ENCODE measurements at places on chromosomes 5 and 9. TPM values are rescaled to one million over a fixed set of nuclear protein-coding genes. Genes with fewer than 3 reads are reported as not detected.

DNA sequence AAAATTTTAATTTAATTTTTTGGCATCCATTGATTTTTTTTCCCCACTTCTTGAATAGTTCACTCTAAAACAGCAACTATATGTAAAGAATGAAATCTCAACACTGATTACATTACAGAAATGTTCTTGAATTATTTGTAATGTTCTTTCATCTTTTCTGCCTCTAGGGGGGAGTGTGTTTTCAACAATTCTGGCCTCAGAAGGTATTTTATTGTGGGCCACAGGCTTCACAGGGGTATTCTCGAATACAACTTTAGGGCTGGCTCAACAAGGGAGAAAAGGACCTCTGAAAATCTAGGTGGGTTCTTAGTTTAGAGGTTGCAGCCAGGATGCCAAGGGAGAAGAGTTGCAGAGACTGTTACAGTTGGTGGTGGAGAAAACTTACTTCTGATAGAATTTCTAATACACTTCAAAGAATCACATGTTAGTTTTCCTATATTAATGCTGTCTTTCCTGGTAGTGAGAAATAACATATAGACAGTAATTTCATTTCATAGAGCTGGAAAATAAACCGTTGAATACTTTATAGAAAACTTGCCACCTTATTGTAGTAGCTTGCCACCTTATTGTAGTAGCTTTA, 3.6 kb upstream of the NPR3 start:
- DNase-seq = no peak

- DNase-seq = no peak
These were observed 48.2 kb downstream of the ERMP1 start for GRCh38 chr9:5784526-5785315.

DNA sequence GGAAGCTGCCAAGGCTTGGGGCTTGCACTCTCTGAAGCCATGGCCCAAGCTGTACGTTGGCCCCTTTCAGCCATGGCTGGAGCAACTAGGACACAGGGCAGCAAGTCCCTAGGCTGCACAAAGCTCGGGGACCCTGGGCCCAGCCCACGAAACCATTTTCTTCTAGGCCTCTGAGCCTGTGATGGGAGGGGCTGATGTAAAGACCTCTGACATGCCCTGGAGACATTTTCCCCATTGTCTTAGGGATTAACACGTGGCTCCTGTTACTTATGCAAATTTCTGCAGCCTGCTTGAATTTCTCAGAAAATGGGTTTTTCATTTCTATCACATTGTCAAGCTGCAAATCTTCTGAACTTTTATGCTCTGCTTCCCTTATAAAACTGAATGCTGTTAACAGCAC, 83.0 kb upstream of the DAP start:
- DNase-seq = no peak

DNA sequence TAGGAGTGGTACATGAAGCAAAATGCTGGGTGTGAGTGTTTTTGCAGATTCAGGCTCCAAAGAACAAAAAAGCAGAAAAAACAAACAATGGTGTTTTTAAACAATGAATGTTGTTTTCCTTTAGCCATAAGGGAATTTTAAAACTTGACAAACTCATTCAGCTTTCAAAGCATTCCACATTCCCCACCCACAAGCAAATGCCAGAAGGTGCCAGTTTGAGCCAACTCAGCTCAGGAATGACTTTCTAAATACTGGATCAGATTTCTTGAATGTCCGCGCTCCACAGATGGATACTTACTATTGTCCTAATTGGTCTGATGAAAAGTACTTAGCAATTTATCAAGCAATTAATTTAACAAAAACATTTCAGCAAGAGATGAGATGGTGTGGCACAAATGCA, 12.9 kb upstream of the MOB3B start:
- DNase-seq = no peak

- no peak for DNase-seq
These were observed 145.3 kb downstream of the PLK2 start for GRCh38 chr5:58314356-58315210.

DNA sequence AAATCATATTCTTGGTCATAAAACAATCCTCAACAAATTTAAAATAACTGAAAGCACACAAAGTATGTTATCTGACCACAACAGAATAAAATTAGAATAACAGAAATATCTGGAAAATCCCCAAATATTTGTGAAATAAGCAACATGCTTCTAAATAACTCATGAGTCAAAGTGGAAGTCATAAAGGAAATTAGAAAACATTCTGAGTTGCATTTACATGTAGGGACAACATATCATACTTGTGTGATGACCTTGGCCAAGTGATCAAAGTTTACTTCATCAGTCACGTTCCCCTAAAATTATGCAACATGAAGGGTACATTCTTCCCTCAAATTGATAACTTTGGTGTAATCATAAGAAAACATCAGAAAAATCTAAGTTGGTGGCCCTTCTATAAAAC, 64.7 kb downstream of the CSF2 start:
- no peak for DNase-seq

- DNase-seq = no peak
These were observed 82.7 kb upstream of the CTSL start for GRCh38 chr9:87643107-87643650.

DNA sequence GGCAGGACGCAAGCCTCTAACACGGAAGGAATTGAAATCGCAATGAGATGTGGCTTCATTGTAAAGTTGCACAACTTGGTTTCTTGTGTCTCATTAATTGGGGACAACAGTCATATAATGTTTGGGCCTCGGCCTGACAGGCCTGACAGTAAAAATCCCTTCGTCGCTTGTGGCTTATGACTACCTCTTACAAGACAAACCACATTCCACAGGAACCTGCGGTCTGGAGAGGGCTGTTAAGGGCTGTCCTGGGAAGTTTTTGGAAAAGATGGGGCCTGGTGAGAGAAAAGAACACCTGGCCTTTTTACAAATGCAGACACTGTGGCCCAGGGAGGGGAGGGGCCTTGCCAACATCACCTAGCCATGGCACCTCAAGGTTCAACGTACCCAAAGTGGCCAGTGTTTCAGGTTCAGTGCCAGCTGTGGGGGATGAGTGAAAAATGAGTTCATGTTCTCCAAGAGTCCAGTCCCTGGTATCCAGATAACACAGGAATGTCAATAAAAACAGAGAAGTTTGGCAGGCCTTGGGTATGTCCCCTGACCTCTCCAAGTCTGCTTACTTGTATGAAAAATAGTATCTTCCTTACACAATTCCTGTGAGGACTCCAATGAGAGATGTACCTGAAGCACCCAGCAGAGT, 22.2 kb downstream of the SHB start:
- no peak for DNase-seq

DNA sequence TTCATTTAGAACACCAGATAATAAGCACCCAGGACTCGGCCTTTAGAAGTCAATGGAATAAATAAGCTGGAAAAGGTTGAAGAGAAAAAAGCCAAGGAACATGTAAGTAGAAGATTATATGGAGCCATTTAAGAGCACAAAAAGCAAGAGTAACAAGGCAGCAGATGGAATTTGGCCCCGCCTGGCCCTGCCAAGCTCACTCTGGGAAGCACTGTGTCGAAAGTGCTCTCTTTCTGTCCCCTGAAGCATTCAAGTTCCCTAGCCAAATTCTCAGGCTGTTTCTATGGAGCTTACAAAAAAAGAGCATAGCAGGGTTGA, 73.0 kb upstream of the GPR151 start:
- DNase-seq = no peak

DNA sequence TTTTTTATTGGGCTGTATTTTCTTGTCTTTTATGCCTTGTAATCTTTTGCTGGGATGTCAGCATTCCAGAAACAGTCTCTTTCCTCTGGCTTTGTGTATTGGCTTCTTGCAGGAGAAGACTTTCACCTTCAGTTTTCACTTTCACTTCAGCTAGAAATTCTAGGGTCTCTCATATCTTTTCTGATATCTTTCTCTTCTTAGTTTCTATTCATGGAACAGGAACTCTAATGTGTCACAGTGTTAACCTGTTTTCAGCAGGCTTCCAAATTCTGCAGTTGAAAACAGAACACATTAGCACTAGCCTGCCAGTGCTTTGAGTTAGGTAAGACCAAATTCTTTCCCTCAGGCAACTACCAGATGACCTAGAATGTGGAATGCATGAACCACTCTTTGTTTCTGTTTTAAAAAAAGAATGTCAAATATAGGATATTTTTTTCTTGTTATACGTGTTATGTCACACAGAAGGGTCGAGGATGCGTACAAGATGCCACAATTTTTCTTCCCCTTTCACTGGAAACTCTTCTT, 164.7 kb downstream of the TUSC1 start:
- no peak for DNase-seq

DNA sequence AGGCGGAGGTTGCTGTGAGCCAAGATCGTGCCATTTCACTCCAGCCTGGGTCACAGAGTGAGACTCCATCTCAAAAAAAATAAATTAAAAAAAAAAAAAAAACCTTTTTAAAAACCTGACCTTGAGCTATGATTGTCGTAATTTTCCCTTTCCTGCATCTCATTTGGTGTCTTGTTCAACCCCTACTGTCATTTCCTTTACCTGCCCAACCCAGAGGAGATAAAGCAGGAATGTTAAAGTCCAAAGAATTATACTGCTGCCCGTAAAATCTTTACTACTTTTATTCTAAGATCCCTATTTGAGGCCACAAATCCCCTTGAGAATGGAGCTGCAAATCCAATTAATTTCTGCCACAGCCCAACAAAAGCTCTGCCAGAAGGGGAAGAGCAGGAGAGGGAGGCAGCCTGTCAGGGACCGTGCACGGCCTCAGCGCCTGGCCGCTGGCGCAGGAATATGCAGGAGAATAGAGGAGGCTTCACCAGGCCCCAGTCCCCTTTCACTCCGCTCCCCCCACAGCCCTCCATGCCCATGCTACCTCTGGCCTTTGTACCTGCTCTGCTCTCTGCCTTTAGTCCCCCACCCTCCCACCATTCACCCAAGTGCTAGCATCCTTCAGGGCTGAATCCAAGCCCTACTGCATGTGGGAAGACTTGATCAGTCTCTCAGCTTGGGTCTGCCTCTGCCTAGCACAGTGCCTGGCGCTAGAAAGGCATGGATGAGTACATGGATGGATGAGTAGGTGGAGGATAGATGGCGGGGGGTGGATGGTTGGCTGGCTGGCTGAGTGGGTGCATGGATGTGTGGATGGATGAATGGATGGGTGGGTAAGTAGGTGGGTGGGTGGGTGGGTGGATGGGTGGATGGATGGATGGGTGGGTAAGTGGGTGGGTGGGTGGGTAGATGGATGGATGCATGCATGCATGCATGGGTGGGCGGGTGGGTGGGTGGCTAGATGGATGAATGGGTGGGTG, 99.8 kb upstream of the SARDH start:
- no peak for DNase-seq

GRCh38 chr5:143001764-143002351, 231.7 kb downstream of the ARHGAP26 start:
- no peak for DNase-seq

DNA sequence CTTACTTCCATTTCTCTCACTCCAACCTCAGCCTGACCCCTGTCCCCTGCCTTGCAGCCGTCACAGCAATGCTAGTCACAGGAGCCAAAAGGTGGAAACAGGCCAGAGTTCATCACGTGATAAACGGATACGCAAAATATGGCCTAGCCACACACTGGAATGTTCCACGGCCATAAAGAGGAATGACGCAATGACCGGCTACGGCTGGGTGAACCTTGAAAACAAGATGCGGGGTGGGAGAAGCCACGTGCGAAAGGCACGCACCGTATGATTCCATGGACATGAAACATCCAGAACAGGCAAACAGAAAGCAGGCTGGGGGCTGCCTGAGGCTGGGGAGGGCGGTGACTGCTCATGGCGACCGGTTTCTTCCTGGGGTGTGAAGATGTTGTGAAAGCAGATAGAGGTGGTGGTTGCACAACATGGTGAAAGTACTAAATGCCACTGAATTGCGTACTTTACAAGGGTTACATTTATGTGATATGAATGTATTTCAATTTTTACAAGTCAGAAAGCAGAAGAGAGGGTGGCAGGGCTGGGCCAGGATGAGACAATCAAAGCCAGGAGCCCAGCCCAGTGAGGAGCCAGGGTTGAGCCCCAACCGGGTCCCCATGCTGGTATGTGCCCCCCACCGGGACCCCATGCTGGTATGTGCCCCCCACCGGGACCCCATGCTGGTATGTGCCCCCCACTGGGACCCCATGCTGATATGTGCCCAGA, 117.8 kb upstream of the SARDH start:
- no peak for DNase-seq

DNA sequence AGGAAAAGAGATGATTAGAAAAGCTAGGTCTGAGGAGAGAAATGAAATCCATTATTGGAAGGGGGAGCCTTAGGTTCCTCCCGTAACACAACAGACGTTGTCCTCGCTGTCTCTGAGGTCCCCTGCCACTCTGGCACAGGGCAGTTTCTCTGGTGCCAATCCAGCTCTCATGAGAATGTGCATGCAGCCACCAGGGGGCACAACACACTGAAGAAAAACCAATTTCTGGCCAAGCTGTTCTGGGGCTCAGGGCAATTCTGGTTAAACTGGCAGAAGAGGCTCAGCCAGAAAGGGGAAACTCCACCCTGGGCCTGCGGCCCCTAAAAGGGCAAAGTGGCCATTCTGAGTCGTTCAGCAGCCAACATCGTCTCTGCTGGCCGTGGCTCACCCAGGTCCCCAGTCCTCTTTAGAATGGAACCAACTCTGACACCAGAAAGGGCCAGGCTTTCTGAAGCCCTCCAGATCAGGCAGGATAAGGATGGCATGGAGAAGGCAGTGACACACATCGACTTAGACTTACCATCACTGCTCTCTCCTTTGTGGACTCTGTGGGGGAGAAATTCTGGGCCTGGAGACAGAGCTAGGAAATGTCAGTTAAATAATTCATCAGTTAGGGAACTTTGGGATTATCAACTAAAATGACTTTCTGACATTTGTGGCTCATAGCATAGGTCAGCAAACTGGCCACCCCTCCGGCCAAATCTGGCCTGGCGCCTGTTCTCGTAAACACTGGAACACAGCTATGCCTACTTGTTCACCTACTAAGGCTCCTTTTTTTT, 58.5 kb upstream of the GOLPH3 start:
- DNase-seq = peak; percentile 85

- DNase-seq = no peak
These were observed 156.4 kb downstream of the EDIL3 start for GRCh38 chr5:84228266-84228665.

GRCh38 chr5:170164087-170164486, 58.4 kb downstream of the FOXI1 start:
- DNase-seq = no peak

- no peak for DNase-seq
These were observed 30.5 kb downstream of the RXRA start for GRCh38 chr9:134356496-134357470.

GRCh38 chr9:133991214-133991921, 756 bp downstream of the VAV2 start:
- DNase-seq = no peak

RXRA gene
- total RNA-seq = 78.1 TPM

NFIL3 gene
- 57.8 TPM for total RNA-seq

LRRC19 gene
- not detected for total RNA-seq

NMUR2 gene
- not detected for total RNA-seq

SPATA6L gene
- 4.3 TPM for total RNA-seq

OR1J2 gene
- total RNA-seq = not detected

MYMK gene
- total RNA-seq = not detected

NOXA1 gene
- total RNA-seq = 7.4 TPM

All from sciatic nerve (tissue), 2 donors.